ENCODE measurements at places on chromosomes 4 and X.

GRCh38 chr4:21476757-21477156 lies 471.8 kb downstream of the KCNIP4 start:
- DNase-seq: peak; percentile 12

DNA sequence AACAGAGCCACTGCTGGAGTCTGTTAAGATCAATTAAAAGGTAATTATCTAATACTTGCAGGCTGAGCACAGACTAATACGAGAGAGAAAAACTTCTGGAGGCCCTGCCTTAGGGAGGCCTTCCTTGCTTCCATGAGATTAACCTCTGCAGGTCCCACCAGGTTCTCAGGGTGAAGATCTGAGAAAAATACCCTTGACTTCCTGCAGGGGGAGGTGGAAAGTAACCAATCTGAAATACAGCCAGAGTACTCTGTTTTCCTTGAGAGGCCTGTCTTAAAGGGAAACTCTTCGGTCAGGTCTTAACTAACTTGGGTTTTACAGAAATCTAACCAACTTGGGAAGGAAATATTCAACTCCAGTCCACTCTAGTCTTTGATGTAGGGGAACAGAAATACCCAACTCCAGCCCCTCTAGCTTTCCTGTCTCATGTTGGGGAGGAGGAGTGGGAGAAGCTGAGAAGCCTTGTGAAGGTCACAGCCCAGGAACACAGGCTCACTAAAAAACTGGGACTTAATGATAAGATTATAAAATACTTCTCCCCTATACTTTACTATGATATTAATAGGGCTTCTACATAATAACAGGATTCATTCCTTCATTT lies 77.1 kb downstream of the TBCK start:
- DNase-seq: peak; percentile 71

GRCh38 chrX:116499780-116500179 lies 37.0 kb upstream of the CT83 start:
- peak; percentile 25 for DNase-seq

- peak; percentile 78 for DNase-seq
Observed at GRCh38 chr4:48173056-48173991, 39.3 kb upstream of the TXK start.

DNA sequence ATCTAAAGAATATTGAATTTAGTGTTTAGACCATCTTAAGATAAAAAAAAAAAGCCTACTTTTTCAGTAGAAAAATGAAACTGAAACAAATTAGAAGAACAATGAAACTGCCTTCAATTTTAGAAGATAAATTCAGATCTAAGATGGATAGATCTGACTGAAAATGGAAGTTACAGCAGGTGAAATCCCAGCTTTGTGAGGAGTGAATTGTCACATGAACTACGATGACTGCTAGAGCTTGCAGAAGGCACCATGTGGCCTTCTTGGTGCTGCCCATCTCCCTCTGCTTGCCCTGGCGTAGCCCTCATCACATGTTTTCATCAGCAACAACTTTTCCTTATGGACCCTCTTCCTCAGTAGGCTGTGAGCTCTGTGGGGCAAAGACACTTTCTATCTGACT lies 51.4 kb upstream of the EMCN start:
- no peak for DNase-seq

- DNase-seq: peak; percentile 28
Observed at GRCh38 chrX:47483306-47484268, 565 bp upstream of the ZNF41 start.

DNA sequence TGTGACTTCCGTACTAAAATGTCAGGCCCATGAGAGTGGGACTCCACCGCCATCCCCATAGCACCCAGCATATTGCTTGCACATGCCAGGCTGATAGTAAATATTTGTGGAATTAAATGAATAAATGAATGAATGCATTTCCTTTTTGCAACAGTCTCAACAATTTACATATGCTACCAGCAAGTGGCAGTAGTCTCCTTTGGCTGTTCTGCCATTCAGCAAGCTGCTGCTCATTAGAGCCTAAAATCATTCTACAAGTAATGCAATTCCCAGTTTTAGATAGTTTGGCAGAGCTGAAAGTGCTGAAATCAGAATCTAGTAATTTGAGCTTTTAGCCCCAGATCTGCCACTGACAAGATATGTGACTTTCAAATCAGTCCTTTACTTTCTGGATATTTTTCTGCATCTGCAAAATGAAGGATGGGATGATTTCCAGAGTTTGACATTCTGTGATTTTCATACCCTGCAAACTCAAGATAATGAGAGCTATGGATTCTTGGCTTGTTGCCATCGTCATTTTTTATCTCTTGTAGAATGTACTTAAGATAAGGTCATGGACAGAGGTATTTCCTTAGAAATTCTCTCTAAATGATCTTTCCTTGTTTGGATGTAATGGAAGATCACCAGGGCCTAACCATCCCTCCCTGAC lies 35.7 kb upstream of the INTS6L start:
- peak; percentile 80 for DNase-seq

GRCh38 chr4:21678711-21679110 lies 269.9 kb downstream of the KCNIP4 start:
- DNase-seq: no peak

- peak; percentile 72 for DNase-seq
Observed at GRCh38 chr4:123477711-123478209, 81.2 kb downstream of the SPRY1 start.

DNA sequence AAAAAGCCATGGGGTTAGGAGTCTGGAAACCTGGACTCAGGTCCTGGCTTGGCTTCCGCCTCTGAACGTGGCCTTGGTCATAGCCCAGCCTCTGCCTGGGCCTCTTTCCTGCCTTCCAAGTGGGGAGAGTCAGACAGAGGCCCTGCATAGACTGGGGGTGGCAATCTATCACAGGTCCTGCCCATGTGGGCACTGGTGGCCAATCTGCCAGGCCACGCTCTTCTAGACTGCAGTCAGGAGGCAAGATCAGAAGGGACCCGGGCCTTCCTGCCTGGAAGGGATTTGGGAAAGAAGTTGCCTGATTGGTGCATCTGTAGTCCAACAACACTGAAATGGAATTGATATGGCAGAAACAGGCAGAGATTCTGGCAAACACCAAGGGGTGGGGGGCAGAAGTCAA lies 46.1 kb downstream of the CNGA2 start:
- DNase-seq: no peak

DNA sequence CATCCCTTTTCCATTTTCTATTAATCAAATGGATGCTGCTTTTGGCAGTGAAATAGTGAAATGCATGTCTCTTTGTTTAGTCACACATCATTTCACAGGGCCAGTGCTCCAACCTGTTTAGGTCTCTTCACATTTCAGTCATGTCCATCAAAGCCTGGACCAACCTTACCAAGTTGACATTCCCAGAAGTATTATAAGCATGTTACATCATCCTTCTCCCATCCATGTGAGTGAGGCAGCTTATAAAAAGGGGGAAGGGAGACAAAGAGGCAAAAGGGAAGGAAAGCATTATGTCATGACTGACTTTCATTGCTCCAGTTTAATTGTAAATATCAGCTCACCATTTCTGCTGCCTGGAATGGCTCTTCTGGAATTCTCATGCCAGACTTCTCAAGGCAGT lies 94.4 kb downstream of the NWD2 start:
- no peak for DNase-seq

DNA sequence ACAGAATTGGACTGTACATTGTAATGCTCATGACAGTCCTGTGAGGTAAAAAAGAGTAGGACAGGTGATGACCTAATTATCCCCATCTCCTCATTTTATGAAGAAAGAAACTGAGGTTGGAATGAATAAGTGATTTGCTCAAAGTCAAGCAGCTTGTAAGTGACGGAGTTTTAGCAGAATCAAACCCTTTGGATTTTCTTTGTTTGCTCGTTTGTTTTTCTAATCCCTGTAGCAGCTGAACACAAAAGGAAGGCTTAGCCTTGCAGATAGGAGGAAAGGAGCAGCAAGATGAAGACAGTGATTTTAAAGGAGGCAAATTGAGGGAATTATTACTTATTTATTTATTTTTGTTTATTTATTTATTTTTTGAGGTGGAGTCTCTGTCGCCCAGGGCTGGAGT lies 528.4 kb upstream of the AMOT start:
- no peak for DNase-seq
